Astrocyte of the spinal cord (primary cell): ENCODE measurements at places on chromosomes 4 and X.

DNA sequence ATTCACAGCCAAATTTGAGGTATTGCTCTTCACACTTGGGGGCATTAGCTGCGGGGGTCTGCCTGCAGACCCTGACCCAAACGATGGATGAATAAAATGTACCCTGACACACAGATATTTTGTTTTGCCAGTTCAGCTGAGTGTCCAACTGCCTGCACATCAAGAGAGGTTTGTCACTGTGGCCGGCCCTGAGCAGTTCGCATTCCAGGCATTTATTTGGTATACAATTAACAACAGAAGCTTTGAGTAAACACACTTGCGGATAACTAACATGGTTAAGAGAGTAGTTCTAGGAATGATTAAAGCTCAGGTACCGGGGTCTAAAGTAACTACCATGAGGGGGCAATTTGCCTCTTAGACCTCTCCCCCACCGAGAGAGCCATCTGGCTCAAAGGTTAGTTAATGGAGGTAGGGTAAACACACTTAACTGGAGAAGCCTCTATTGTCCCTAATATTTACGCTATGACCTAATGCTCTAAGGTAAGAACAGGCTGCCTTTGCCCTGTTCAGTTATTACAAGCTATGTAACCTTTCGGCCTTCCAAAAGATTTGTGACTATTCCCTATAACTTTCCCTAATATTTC, 162.0 kb downstream of the SNCA start:
- DNase-seq, result no peak

GRCh38 chr4:151553874-151554273, 144.9 kb downstream of the FHIP1A start:
- DNase-seq, result no peak

DNA sequence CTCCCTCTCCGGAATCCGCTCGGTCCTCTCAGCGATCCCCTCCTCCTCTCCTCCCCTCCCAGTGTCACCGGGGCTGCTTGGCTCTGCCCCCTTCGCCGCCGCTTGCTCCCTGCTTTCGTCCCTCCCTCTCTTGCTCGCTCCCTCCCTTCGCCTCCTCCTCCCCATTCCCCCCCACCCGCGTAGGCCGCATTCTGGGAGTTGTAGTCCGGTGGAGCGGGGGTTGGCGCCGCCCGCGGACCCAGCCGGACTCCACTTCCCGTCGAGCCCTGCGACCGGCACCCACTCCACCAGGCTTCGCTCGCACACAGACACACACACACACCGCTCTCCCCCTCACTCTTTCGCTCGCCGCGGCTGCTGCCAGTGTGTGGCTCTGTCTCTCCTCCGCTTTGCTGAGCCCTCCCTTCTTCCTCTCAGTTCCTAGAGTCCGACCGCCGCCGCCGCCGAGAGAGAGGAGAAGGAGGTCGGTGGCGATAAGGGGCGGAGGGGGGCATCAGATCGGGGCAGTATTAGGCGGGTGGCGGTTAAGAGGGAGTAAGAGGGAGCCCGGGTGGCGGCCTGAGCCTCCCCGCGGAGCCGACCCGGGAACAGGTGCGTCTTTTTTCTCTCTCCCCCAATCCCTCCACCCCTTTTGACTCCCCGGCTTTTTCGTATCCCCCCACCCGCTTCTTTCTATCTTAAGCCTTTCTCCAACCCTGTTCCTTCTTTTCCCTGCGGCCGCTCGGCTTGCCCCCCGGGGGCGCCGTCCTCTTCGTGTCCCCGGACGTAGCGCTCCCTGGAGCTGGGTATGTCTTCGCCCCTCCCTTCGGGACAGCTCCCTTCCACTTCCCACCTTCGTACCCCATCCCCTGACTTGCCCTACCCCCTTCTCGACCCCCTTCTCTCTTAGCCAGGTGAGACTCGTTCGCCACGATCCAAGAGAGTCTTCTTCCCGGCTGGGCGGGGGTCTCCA, at the start of gene BCORL1:
Gene BCORL1 (plus strand): TSS at position 336 of the 952 bp plus-strand sequence. CDS start 22,597 bp downstream, outside the sequence.
- peak; percentile 93 for DNase-seq

- DNase-seq, result no peak
Observed at GRCh38 chrX:54473993-54474859, 21.8 kb downstream of the FGD1 start.

GRCh38 chrX:46770817-46771163, 11.9 kb upstream of the SLC9A7 start:
- peak; percentile 83 for DNase-seq

- no peak for DNase-seq
Observed at GRCh38 chrX:72392816-72393800, 87.4 kb upstream of the CITED1 start.

- DNase-seq, result no peak
Observed at GRCh38 chr4:84342161-84342560, 156.9 kb downstream of the NKX6-1 start.

- peak; percentile 56 for DNase-seq
Observed at GRCh38 chrX:28639451-28639850, 52.2 kb downstream of the IL1RAPL1 start.

DNA sequence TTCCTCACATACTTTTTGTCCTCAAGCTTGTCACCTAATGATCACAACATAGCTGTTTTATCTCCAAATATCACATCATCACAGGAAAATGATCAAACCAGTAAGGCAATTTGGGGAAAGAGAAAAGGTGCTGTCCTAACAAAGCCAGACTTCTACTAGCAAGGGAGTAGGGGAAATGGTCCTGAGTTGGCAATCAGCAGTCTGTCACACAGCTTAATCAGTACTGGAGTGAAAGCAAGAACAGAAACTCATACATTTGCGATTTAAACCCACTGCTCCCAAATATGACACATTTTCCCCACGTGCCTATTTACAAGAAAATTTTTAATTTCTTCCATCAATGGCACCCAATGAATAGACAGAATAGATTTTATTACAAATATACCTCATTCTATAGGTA, 546.8 kb upstream of the FMR1 start:
- no peak for DNase-seq

DNA sequence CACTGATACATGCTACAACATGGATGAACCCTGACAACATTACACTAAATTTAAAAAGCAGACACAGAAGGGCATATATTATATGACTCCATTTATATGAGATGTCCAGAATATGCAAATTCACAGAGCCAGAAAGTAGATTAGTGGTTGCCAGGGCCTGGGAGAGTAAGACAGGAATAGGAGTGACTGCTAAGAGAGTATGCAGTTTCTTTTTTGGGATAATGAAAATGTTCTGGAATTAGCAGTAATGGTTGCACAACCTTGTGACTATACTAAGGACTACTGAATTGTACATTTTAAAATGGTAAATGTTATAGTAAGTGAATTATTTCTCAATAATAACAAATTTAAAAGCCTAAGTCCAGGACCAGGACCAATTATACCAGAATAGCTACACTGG, 29.5 kb upstream of the NUP54 start:
- DNase-seq, result no peak

DNA sequence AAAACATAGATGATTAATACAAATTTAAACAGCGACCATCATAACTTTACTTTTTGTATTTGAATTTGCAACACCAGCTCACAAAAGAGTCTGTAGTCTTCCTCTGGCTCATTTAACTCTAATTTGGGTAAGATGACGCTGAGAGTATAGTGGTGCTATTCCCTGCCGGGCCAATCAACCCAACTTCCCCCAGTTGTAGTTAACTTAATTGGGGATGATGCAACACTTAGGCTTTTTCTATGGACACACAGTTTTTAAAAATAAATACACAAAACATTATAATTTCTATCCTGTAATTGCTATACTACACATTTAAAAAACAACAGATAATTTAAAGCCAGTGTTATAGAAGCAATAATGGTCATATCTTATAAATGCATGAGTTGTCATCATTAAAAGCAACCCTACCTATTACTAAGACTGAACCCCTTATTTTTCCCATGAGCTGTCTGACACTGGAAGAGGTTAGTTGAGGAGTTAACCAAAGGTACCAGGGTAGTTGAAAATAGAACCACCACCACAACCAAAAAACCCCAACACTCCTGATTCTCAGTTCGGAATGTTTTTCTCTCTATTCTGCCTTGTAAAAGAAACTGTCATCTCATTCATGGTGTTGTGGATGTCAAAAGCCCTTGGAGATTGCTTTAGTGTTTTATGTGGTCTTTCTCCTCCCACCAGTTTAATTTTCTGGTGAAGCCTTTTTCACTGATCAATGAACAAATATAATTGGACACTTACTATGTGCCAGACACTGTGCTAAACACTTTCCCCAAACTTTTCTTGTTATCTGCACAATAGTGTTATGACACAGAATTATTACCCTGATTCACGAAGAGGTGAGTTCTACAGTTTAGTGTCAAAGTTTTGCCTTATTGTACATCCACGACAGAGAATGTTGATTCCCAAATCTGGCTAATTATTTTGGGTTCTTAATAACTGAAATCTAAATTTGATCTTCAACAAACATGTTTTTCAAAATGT, 61.5 kb upstream of the RAPGEF2 start:
- DNase-seq, result no peak

DNA sequence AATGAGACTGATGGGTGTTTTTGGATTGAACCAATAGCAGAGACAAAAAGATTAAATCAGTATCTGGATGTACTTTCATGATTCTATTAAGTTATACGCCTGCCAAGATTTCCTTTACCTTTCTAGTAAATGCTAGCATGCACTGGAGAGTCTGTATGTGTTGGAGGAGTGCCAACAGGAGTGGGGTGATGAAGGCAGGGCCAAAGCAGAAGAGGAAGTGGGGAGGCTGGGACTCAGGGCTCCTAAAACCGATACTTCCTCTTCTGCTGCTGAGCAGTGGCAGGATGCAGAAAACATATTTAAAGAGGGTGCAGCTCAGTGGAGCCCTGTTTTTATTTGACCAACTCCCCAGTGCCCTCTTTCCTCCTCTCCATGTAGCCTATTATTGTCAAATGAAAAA, 5.6 kb downstream of the CYSLTR1 start:
- no peak for DNase-seq
